GM13976 (cell line): ENCODE measurements at places on chromosomes 6 and 20.

- no peak for DNase-seq
Measured at GRCh38 chr6:148404456-148405054, 61.9 kb downstream of the SASH1 start.

- DNase-seq = no peak
Measured at GRCh38 chr20:20366876-20367574, 879 bp upstream of the INSM1 start.

DNA sequence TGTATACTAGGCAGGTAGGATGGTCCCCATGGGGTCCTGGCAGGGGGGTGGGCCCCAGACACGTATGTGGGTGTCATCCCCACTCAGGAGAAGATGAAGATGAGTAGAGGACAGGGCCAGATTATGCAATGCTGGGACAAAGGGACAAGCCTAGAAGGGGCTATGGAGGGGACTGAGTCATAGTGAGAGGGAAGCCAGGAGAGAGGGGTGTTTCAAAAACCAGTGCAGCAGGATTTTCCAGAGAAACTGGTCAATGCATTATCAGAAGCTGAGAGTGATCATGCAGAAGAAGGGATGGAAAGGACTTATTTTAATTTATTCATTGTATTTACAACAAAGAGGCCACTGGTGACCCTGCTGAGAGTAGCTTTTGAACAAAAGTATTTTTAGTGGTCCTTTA lies 74.0 kb downstream of the PPP1R3G start:
- DNase-seq = no peak

GRCh38 chr6:11393713-11394627 lies 143.6 kb upstream of the TMEM170B start:
- no peak for DNase-seq

DNA sequence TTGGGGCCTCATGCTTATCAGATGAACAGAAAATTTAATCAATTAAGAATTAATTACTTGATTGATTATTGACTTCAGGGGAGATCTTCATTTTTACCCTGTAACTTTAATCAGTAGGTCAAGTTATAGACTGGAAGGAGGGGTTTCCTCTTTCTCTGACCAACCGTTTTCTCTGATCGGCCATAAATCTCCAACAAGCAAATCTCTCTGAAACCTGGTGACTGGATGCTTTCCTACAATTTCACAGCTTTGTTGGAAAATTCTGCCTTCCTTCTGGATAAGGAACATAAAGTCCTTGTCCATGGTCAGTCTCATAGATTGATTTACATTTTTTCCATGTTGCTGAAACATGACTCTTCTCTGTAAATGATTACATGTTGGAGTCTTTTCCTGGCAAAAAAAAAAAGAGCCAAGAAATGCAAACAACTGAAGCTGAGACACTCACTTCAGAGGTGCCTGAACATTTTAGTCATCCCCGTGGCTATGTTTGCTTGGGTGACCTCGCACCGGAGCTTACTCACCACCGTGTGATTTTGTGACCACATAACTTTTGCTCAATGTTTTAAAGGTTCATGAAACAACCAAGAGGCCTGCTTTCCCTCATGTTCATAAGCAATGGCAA lies 31.0 kb downstream of the IRF4 start:
- DNase-seq = peak; percentile 87
